ENCODE measurements at places on chromosomes 1 and 21. TPM values are rescaled to one million over a fixed set of nuclear protein-coding genes. Genes with fewer than 3 reads are reported as not detected.

GRCh38 chr1:236280438-236281197 lies 1.1 kb downstream of the ERO1B start:
- DNase-seq = peak; percentile 43

LCE1C gene
- not detected for total RNA-seq

- DNase-seq = no peak
Observed at GRCh38 chr1:63342402-63342801, 20.0 kb downstream of the FOXD3 start.

DNA sequence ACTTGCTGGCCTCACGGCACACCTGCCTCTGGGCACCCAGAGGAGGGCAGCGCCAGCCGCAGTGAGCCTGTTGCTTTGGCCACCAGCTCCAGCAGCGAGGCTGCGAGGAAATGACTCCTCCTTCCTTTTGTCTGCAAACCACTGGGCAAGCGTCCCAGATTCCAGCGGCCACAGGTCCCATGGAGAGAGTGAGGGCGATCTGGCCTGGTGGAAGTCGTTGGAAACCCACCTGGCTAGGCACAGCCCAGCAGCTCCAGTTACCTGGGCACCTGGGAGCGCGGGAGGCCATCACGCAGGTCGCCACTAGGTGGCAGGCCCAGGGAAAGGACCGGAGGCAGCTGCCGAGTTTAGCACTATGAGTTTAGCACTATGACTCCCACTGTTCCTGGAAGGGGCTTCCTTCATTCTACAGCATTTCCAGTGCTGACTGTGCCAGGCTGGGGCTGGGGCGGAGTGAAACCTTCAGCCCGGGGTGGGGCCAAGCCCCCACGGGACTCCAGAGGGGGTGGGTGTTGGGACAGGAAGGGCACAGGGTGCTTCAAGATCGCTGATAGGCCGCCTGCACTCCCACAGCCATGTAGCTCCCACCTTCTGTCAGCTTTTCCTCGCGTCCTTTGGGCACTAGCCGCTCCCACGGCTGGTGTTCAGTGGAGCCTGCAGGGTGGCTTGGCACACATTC lies 1.1 kb upstream of the ESPN start:
- peak; percentile 85 for DNase-seq

SHE gene
- 1.9 TPM for total RNA-seq

SKI gene
- 27.9 TPM for total RNA-seq

DNA sequence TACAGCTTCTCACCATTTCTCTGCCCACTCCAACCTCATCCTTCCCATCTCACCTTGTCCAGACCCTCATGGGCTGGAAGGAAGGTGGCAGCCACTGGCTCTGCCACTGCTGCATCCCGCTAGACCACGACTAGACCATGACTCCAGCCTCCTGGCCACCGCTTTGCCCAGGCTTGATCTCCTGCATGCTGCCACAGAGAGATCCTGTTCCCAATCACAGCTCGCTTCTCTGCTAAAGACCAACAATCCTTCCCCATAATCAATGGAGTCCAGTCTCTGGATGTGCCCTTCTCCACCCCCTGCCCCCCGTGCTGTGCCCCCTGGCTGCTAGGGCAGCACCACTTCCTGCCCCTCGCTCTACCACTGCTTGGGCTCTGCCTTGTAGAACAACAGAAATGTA lies 64.9 kb upstream of the DMRTB1 start:
- no peak for DNase-seq

NOL9 gene
- total RNA-seq = 15.1 TPM

GRCh38 chr1:183330335-183330734 lies 87.8 kb downstream of the NMNAT2 start:
- DNase-seq = no peak

DNA sequence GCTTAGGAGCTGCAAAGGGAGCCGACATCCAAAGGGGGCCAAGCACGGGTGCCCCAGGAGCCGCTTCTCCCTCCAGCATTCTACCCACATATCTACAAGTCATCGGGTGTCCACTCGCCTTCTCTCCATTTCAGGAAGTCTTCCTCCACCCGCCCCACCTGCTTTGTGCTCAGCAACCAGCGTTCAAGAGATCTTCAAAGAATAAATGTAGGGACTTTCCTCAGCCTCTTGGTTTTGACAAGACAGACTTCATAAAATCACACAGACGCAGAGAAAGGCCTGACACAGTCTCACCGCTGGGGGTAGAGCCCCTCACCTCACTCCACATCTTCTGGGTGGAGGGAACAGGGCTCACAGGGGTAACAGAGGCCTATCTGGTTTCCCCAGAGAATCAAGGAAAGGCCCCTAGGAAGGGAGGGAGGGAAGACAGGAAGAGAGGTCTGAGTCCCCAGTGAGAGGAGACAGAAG lies 49.5 kb downstream of the SSBP3 start:
- no peak for DNase-seq

DNA sequence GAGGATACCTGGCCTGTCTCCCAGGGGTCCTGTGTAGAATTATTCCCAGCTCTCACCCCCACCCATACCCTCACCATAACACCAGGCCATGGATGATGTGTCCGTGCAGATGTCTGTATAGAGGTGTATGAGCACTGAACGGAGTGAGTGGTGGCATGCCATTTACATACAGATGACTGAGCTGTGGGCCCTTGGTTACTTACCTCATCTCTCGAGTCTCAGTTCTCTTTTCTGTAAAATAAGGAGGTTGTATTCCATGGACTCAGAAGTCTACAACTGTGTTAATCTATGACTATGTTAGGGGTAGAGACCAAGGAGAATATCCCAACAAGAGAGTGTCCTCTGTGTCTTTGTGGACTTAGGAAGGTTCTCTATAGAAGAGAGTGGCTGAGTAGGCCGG lies 65.6 kb upstream of the CD1D start:
- no peak for DNase-seq

DNA sequence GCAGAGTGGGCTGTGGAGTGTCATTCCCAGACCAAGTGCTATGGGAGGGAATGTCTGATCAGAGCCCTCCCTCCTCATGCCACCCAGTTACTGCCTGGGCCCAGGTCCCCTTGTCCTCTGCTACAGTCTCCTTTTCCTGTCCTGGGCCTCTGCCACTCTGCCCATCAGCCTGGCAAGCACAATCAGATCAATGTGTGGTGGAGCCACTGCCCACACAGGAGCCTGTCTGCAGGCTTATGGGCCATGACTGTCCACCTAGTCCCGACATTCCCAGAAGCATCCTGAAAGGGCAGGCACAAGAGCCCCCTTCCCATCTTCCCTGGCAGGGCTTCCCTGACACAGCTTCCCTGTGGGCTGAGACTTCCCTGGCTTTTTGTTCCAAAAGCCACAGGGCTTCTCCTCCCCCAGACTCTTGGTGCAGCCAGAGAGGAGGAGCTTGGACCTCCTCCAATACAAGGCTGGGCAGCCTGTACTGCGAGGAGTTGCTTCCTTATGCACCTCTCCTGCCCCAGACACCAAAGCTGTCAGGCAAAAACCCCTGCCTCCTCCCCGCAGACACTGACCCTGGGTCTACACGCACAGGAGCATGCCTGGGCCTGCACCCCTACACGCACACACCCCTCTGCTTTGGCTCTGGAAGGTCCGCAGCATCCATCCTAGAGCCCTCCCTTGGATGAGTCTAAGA lies 29.2 kb upstream of the CNTN2 start:
- DNase-seq = peak; percentile 33

DNA sequence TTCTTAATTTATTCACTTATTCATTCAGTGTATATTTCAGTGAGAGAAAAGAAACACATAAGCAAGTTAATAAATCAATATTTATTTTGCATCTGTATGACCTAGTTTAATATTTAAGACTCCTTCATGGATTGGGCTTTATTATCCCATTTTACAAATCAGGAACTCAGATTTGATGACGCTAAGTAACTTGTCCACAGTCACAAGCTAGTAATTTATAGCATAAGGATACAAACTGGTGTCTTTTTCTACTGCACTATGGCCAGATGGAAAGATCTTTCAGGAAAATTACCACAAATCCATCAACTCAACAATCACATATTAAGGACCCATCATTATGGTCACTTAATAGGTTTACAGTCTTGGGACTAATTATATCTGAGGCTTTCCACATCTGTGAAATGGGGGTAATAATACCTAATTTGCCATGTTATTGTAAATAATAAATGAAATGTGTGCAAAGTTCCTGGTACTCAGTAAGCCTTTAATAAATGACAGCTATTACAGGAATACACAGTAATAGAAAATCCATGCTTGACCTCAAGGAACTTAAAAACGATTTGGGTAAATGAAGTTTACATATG lies 13.3 kb downstream of the CDKN2C start:
- no peak for DNase-seq

DNA sequence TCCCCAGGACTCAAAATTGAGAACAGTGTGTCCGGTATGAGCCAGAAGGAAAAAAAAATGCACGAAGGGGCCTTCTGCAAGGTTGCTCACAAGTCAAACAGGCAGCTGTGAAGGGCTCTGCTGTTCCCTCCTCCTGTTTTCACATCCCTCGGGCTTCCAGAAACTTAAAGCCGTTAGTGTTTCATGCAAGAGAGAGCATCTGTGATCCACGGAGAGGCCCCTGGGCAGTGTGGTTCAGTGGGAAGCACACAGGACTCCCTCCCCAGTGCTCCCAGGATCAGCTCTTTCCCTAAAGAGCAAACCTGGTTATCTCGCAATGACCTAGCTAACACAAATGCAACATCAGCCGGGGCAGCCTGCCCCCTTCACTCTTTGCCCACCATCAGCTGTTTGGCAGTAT lies 2.9 kb upstream of the MATN1 start:
- DNase-seq = no peak

LIN28A gene
- total RNA-seq = not detected
